ENCODE measurements at places on chromosomes 16 and 17.

DNA sequence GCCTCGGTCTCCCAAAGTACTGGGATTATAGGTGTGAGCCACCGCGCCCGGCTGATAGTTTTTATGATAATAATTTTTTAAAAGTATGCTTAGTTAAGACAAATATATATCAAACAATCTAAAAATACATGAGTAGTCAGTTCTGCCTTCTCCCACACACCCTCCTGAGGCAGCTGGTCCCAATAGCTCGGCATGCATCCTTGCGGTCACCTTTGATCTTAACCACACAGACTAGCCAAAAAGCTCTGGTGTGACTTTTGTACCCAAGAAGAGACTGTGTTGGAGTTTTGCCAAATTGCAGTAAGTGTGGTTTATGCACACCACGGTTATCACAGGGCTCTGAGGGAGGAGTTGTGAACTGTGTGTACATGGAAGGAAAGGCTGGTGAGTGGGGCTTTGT, 25.6 kb downstream of the ATP6V0A1 start:
- DNase-seq: peak; percentile 52

DNA sequence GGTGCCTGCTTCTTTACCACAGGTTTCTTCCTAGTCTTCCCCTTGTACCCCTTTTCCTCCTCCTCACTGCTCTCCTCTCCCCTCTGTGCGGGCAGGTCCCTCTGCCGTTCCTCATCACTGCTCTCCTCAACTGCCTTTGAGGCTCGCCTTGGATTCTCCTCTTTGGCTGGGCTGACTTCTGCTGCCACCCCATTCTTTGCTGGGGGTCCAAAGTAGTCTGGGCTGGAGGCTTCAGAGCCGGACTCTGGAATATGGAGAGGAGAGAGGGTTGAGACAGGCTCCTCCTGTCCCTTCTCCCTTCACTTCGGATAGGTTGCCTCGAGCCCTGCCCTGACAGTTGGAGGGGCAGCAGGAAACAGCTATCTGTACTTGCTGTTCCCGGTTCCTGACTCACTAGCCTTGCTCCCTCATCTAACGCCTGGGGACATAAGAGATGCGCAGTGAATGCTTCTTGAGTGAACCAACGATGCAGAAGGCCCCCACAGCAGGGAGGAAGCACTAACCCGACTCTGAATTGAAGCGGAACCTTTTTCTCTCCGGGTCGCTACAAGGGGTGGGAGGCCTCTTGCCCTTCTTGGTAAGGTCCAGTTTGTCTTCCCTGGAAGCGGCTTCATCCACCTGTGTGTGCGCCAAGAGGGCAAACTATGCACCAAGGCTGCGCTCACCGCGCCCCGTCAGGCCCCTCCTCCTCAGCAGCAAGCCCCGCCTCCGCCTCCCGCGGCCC, 655 bp downstream of the HIRIP3 start:
- peak; percentile 66 for DNase-seq

DNA sequence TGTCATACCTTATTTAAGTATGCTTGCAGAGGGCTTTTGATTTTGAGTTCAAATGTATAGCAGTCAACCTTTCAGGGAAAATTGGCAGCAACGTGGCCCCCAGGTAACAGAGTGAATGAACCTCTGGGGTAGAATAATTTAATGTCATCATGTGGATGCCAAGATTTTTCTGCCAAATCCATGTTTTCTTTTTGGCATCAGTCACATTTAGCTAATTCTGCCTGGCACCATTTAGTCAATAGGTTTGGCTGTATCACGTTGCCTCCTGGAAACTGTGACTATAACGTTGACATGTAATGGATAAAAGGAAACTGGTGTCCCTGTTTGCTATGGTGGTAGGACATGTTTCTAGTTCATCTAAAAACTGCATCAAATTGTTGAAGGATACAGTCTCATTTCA, 115.5 kb downstream of the HS3ST2 start:
- DNase-seq: no peak

DNA sequence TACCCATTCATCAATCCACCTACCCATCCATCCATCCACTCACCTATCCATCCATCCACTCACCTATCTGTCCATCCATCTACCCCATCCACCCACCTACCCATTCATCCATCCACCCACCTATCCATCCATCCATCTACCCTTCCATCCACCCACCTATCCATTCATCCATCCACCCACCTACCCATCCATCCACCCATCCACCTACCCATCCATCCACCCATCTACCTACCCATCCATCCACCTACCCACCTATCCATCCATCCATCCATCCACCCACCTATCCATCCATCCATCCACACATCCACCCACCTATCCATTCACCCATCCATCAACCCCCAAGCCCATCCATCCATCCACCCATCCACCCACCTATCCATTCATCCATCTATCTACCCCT, 267.1 kb downstream of the MRTFB start:
- DNase-seq: no peak

GRCh38 chr16:1308036-1308976, 1.1 kb upstream of the UBE2I start:
- DNase-seq: no peak

- no peak for DNase-seq
Observed at GRCh38 chr17:75507733-75508719, 7.3 kb downstream of the CASKIN2 start.

- no peak for DNase-seq
Observed at GRCh38 chr17:82697808-82698064, 762 bp downstream of the RAB40B start.

- DNase-seq: no peak
Observed at GRCh38 chr16:3793161-3793576, 75.8 kb upstream of the TRAP1 start.

DNA sequence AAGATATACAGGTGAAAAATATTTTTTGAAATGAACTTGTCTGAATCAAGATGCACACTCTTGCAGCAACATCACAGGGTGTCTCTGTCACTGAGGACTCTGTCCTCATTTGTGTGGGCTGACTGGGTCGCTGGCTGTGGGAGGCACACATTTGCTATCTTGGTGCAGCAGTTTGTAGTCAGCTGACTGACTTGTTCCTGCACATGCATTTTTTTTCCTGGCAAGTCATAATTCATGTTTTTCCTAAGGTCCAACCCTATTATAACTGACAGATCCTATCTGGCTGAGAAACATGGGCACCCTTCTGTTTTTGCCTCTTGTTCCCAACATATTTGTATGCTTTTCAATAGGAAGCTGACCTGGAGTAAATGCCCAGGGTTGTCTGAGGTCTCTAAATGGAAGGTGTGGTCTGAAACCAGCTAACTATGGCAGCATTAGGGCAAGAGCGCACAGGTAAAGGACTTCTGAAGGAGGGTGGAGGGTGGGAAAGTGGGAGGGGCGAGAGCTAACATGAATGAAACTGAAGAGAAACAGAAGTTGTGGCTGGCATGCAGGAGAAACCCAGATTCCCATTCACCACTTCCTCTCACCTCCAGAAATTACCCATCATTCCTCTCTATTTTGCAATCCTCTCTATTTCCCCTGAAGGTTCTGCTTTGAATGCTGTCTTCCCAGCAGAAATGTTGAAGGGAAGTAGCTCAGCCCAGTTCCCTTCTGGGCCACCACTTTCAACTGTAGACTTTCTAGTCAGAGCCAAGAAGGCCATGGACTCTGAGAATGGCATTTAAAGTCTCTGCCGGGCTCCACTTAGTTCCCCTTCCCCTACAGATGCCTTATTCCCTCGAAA, 166.1 kb downstream of the PRKCA start:
- no peak for DNase-seq

DNA sequence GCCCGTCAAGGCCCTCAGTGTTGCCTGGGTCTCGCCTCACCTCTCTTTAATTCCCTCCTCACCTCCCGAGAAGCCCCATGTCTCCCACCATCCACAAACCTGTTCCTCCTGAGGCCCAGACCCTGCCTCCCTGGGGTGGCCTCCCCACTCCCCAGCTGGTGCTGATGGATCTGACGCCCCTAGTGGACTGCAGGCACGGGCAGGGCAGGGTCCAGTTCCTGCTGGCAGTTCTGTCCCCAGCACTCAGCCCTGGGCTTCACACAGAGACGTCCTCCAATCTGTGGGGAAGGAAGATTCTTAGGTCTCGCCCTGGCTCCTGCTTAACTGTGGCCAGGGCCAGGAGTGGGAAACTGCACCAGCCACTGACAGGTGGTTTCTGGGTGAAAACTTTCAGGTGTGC, 108.8 kb downstream of the AMFR start:
- no peak for DNase-seq

All from activated T-cell treated with anti-CD3 and anti-CD28 coated beads, Interleukin-2, amount 50 U/mL, for 4 hours (primary cell).